ENCODE measurements at places on chromosomes 12 and 14.

DNA sequence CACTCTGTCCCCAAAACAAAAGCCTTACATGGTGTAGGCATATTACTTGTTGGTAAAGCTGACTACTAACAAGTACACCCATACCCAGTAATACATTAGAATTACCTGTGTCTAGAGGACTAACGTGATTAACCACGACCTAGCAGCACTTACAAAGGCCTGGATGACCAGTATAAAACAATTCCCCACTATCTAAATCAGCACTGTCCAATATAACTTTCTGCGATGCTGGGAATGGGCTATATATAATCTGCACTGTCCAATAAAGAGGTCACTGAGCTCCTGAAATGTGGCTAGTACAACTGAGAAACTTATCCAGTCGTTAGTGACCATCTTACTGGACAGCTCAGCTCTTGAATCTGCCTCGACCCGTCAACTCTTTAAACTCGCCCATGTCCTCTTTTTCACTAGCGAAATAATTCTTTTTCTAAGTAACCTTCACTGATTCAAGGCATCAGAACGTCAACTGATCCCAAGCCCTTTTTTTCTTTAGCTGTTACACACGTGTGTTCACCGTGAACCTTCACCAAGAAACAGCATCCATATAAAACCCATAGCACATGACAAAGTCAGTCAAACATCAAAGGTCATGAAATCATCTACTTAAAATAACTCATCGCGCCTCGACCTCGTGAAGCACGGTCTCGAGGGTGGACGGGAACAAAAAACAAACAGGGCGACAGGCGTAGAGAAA, 905 bp upstream of the CIPC start:
- DNase-seq = no peak

GRCh38 chr12:84779169-84779568, 133.4 kb downstream of the SLC6A15 start:
- DNase-seq = no peak

DNA sequence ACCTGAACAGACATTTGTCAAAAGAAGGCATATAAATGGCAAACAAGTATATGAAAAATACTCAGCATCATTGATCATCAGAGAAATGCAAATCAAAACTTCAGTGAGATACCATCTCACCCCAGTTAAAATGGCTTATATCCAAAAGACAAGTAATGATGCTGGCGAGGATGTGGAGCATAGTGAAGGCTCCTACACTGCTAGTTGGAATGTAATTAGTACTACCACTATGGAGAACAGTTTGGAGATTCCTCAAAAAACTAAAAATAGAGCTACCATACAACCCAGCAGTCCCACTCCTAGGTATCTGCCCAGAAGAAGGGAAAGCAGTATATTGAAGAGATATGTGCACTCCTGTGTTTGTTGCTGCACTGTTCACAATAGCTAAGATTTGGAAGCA, 146.1 kb downstream of the TGFB3 start:
- DNase-seq = no peak

DNA sequence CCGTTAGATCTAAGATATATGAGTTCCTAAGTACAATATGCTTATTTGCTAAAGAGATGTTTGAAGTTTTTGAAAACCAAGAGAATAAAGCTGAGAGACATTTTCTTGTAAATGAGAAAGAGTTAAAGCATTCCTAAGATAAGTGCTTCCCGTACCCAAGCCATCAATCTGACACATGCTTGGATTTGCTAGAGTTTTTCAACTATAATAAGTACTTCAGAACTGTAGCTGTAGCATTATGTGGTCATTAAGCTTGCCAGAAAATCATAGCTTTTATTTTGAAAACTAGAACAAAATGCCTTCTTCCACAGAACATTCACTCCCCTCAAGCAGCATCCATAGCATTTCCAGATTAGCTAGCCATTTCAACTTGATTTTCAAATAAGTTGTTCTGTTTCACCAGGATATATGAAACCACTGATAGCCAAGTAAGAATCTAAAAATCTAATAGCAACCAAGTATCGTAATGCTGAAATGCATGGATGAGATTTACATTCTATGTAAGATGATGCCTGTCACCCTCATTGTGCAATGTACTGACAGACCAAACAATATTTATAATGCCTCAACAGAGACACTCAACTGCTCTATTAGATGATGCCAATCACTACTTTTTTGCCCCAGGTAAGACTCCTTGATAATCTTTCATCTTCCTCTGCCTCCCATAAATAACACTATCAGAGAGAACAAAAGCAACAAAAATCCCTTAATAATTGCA, 8.0 kb downstream of the SNW1 start:
- DNase-seq = no peak

DNA sequence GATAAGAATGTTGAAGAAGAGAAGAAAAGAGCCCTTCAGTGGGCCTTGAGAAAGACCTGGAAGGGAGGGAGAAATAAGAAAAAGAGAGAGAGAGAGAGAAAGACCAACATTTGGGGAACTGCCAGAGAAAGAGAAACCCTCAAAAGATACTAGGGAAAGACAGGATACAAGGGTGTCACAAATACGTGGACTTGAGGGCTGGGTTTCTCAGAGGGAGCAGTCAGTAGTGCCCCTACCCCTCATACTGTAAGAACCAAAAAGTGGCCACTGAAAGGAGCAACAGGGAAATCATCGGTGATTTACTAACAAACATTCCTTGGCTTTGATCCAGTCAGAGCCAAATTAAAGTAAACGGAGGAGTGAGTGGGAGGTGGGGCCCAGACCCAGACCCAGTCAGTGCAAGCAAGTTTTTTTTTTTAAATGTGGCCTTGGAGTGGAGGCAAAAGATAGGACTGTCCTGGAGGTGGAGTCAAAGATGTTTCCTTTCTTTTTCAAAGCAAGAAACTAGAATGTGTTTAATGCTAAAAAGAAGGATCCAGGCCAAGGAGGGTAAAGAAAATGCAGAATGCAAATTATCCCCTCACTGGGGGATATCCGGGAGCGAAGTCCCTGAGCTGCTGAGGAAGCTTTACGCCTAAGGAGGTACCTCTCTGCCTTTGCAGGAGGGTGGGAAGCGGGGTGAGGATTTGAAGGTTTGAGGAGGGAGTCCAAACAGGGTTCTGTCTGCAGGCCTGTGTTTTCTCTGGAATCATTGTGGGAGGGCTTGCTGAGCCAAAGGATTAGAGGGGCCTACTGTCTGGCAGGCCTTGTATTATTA, 143.5 kb upstream of the AMIGO2 start:
- DNase-seq = no peak

Measured in effector memory CD8-positive, alpha-beta T cell (primary cell).